ENCODE measurements at places on chromosomes 12 and 14. TPM values are rescaled to one million over a fixed set of nuclear protein-coding genes. Genes with fewer than 3 reads are reported as not detected.

DNA sequence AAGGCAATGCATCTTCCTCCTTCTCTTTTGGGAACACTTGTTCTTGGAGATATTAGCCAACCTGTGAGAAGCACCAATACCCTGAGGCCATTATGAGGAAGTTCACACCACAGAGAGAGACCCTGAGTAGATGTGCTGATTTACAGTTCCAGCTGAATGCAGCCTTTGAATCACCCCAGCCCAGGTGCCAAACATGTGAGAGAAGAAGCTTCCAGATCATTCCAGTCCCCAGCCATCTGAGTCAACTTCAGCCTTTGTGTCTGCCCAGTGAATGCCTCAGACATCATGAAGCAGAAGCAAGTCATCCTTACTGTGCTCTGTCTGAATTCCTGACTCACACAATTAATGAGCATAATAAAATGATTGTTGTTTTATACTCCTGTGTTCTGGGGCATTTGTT is 25.1 kb downstream of the C12orf42 start:
- DNase-seq, result no peak

DNA sequence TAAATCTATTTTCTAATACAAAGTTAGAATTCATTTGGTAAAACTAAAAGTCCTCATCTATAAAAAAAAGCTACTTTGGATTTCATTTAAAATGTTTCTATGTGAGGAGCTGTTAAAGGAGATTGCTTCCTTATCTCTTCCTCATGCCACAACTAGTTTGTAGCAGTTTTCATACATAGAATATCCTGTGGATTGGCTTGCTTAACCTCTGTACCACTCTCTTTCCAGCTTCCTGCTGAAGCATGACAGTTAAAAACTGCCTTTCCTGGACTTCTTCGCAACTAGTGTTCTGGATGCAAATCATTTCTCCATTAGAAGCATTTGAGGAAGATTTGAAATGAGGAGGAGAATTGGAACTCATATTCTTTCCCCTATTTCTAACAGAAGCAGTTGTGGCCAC is 49.6 kb downstream of the ST8SIA1 start:
- DNase-seq, result no peak

Gene TCL1B
- total RNA-seq, result 3.6 TPM

DNA sequence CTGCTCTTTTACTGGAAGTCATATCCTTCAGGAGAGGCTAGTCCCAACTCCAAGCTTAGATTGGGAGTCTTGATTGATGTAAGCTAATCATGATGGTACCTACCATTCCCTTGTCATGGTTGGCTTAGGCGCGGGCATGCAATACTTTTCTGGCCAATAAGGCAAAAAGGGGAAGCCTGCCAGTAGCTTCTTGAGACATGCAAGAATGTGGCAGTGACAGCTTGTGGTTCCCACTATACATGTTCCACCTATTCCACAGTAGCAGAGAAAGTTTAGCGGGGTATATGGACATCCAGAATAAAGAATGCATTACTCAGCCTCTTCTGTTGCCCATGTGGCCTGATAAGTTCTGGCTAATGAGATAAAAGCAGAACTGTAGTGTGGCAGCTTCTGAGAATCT is 55.0 kb downstream of the AP5M1 start:
- DNase-seq, result no peak

GRCh38 chr12:11958221-11959091 is 112.3 kb upstream of the BCL2L14 start:
- no peak for DNase-seq

Gene TMEM106C
- total RNA-seq, result 40.4 TPM

DNA sequence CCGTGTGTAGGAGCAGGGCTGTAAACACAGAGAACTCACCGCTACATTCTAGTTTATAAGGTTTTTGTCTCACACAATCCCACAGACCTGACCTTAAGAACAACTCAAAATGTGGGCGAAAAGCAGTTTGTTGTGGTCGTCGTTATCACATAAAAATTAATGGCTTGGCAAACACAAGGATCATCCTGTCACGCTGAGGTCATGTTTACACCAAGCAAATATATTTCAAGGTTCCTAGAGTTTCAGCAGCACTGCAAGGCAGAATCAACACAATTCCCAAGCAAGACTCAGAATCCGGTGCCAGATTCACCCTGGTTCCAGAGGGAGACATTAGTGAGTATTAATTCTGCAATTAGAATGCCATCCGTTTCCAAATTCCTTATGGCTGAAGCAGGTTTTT is 30.1 kb upstream of the MAP1LC3B2 start:
- no peak for DNase-seq

Gene KRT74
- total RNA-seq, result not detected

Gene GRIP1
- 19.5 TPM for total RNA-seq

Data from H9 (cell line).